ENCODE measurements at places on chromosomes 12 and 14.

DNA sequence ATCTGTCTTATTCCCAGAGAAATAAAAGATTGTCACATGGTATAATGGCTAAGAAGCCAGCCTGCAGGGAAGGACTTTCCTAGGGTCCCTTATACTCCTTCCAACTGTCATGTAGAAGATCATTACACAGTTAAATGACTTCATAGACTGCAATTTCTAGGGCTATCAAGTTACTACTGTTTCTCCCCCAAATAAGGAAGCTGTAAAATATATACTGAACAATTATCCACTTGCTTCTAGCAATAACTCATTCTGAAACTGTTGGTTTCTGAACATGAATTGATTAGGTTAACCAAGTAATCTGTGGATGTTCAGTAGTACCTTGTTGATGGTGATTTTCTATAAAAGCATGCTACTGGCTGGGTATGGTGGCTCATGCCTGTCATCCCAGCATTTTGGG is 44.6 kb downstream of the A2ML1 start:
- no peak for DNase-seq

- DNase-seq, result no peak
These were observed 791.5 kb upstream of the MGAT4C start for GRCh38 chr12:87047691-87048090.

DNA sequence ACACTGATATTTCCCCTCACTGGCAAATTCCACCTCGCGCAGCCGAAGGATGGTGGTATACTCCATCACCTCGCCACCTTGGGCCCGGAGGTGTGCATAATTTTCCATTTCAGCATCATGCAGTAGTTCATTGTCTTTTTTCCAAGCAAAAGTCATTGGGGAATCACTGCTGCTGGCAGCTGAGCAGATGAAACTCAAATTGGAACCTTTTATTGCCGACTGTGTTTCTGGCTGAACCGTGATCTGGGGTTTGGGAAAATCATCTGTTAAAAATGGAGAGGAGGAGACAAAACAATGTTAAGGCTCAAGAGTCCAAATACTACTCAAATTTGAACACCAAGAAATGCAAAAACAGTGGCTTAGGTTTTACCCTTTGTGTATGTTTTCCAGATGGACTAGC is 39.7 kb downstream of the LRIG3 start:
- no peak for DNase-seq

DNA sequence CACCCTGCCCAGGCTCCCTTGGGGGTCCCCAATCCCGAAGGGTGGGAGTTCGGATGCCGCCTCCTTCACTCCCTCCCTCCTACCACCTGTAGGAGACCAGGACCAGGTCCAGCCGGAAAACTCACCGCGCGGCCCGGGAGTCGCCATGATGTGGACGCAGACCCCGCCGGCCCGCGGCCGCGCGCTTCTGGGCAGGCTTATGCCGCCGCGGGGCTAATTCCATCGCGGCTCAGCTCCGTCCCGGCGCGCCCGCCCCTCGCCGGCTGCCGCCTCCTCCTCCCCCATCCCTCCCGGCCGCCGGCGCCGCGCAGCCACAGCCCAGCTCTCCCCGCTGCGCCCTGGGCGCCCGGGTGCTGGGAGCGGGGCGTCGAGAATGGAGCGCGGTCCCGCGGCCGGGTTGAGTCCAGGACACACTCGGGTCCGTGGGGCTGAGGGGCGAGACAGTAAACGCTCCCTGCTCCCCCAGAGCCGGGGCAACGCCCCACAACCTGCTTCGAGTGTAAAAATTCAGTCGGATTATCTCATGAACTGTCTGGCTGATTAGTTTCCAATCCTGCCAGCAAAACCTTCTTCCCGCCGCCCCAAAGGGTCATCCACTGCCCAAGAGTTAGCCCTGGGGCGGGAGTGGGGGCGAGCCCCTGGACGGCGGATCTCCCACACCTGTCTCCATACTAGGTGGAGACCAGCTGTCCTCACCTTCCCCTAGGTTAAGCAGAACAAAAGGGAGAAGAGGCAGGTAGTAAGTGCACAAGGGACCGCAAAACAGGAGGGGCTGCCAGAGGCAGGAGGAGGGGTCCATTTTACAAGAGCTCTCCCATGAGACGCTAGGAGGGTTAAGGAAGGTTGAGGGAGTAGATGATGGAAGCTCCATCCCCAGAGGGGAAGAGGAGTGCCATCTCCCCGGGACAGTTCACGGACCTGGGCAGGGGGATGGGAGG is at the start of gene ANO2:
Gene ANO2, minus strand, starts transcription at position 189 of the 938 bp plus-strand sequence. Its CDS starts 42 bp downstream, at position 147.
- DNase-seq, result no peak

DNA sequence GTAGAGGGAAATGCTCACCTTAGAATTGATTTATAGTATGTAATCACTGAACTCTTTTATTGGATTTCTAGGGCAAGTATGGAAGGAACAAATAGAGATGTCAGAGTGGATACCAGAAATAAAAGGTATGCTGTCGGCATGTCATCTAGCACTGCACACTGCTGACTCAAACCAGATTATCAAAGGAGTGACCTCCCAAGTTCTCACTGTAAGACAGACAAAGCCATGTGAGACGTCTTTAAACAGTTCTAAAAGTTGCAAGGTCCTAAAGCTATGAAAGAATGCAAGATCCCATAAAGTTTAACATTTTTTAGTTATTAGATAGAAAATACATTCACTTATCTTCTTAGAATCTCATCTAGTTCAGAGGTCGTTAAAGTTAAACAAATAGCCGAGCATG is 70.0 kb upstream of the CPM start:
- no peak for DNase-seq

DNA sequence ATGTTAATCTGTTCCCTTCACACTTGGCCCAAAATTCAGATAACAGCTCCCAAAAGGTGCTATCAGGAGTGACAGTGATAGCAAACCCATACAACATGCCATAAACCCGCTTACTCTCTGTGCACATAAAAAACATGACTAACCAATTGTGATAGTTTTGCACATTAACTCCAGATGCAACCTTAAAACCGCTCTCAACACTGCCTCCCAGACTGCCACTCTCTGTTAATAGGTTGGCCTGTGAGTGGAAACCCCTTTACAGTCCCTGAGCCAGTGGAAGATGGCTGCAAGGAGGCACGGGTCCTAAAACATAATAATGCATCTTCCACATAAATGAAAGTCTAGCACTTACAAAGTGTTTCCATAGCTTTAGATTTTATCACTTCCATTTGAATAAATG is 12.0 kb upstream of the TMTC1 start:
- DNase-seq, result no peak

GRCh38 chr12:106918746-106919145 is 37.0 kb upstream of the TMEM263 start:
- DNase-seq, result no peak

- DNase-seq, result no peak
These were observed 70.8 kb upstream of the SRSF5 start for GRCh38 chr14:69696204-69696527.

DNA sequence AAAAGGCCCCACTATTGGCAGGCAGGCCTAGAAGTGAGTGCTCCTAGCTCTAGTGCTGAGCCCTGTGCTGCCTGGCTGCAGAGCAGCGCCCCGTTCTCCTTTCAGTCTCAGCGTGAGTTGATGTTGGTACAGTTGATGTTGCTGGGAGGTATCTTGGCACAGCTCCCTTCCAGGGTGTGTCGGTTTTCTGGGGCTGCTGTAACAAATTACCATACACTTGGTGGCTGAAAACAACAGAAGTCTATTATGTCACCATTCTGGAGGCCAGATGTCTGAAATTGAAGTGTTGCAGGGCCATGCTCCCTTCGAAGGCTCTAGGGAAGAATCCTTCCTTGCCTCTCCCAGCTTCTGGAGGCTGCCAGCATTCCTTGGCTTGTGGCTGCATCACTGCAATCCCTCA is 151.4 kb downstream of the TSPAN9 start:
- DNase-seq, result no peak

DNA sequence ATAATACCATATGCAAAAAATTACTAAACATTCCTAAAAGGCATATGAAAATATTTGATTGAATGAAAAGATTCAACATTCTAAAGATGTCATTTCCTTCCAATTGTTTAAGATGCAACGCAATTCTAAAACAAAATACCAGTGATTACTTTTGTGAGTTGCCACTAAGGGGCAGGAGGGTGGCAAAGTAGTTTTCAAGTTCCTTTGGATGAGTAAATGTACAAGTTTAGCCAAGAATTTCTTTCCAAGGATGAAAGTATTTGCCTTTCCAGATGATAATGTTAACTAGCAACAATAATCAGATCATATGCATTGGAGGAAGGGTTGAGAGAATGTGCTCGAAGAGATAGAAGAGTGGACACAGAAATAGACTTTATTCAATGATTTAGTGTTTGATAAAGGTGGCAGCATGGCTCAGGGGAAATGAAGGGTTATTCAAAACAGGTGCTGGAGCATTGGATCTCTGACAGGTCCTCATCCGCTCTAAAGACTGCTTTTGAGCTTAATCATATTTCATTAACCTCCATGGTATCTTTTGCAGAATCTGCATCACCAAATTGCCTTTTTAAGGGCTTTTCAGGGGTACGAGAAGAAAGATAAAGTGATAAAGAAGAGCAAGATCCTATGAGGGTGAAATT is 678.5 kb upstream of the TBX3 start:
- DNase-seq, result no peak

DNA sequence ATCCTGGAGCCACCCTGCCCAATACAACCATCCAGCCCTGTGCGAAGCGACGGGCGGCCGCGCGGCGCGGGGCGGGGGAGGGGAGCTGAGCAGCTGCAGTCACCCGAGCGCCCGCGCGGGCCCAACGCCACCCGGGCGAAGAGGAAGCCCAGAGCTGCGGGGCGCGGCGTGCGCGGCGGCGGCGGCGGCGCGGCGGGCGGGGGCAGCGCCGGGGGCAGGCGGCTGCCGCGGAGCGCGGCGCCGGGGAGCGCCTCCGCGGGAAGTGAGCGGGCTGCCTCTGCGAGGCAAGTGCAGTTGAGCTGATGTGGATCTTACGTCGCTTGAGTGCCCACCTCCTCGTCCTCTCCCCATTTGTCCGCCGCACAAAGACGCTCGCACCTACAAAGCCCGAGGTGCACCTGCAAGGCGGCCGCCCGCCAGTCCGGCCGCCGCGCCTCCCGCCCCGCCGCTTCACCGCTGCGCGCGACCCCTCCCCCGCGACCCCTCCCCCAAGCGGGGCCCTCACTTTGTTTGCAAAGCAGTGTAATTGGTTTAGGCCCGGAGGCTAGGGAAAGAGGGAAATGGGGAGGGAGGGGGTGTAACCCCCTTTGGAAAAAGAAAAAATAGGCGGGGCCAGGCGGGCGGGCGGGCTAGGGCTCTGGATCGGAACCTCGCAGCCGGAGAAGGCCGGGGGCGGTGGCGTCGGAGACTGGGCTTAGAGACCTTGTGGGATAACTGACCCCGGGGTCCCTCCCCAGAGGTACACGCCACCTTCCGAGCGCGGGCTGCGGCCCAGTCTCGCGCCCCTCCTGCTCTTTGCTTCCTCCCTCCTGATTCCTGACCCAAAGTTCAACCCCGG is at the start of the genes FOXA1 and TTC6:
Gene FOXA1, minus strand, starts transcription at position 279 of the 838 bp plus-strand sequence. Its CDS starts 277 bp downstream, at position 2.
Gene TTC6, plus strand, starts transcription at position 659 of the 838 bp plus-strand sequence. CDS start 26,436 bp downstream, outside the sequence.
- DNase-seq, result no peak

DNA sequence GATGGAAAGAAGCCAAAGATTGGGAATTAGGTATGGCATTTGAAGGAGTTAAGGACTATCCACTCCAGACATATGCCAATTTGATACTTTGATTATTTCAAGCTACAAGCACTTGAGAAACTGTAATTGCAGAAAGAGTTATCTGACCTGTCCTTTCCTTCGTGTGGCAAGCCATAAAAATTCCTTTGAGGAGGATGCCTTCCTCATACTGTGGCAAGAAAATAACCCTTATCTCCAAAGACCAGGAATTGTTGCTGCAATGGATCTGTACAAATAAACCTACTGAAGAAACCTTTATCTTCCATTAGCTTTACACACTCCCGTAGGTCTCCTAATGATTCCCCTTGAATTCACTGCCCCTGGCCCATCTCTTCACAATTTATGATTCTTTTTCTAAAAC is 165.1 kb upstream of the AMIGO2 start:
- no peak for DNase-seq

DNA sequence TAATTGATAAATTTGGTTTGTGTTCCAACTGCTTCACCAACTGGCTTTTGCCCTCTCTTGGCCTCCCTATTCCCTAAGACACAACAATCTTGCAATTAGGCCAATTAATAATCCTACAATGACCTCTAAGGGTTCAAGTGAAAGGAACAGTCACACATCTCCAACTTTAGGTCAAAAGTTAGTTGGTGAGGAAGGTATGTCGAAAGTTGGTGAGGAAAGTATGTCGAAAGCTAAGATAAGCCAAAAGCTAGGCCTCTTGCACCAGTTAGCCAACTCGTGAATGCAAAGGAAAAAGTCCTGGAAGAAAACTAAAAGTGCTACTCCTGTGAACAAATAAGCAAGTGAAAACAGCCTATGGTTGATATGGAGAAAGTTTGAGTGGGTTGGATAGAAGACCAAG is 32.6 kb downstream of the EGLN3 start:
- no peak for DNase-seq

GRCh38 chr14:34204774-34205173 is 253.9 kb upstream of the EGLN3 start:
- no peak for DNase-seq

DNA sequence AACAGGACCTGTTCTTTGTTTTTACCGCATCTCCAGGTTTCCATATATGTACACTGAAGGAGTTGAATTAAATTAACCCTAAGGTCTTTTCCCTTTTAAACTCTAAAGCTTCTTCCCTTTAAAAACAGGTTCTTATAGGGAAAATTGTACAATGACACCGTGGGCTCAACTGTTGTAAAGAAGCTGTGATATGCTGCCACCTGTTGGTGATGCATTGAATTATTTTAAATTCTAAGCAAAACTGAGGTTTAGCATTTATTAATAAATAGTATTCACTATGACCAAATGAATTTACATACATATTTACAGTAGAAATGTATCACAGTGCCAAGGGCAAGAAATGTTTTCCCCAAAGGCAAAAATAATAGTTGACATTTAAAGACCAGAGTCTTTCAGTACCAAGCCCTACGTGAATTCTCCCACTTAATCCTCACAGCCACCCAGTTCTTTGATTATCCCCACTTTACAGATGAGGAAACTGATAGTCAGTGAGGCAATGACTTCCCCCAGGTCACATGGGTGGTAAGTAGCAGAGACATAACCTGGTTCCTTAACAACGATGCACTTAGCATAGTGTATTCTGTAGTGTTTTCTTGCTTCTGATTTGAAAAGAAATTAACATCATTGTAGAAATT is 35.7 kb upstream of the TMEM263 start:
- no peak for DNase-seq

GRCh38 chr14:100674428-100674827 is 52.3 kb upstream of the DLK1 start:
- DNase-seq, result no peak

DNA sequence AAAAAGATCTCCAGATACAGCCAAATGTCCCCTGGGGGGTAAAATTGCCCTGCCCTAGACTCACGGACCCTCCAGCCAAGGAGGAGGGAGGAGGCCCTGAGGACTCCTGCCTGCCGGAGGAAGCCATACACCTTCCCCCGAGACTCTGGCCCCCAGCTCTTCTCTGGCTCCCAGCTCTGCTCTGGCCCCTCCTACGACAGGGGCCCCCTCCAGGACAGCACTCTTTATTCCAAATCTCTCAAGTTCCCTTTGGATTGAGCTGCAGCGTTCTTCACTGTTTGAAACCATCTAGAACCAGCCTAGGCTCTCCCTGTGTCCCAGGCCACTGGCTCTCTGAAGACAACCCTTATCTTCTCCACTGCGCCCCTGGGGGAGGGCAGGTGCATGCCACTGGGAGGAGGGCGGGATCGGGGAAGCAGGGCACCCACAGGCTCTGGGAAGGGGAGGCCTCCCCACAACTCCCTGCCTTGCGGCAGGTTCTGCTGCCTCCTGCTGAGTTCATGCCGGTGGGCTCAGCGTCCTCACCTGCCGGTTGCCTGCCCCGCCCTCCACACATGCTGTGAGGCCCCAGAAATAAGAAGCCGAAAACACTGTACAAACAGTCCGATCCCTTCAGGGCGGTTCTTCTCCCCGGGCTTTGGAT is 112.7 kb downstream of the DICER1 start:
- DNase-seq, result no peak
